Adrenal gland (tissue), 19 donors: ENCODE measurements at places on chromosomes 5 and 9. TPM values are rescaled to one million over a fixed set of nuclear protein-coding genes. Genes with fewer than 3 reads are reported as not detected.

Gene LRRC70
- 4.3 TPM for polyA plus RNA-seq

Gene FOXD4L3
- polyA plus RNA-seq, result not detected

Gene SHROOM1
- polyA plus RNA-seq, result 18.3 TPM

Gene LCN2
- 0.37 TPM for polyA plus RNA-seq

Gene PCDHB11
- 0.81 TPM for polyA plus RNA-seq

Gene PDCD1LG2
- 0.97 TPM for polyA plus RNA-seq

Gene PROP1
- polyA plus RNA-seq, result not detected

Gene PDGFRB
- 37.2 TPM for polyA plus RNA-seq
